ENCODE measurements at places on chromosomes 3 and 15.

GRCh38 chr15:80779658-80780415 is 667 bp downstream of the CEMIP start:
- DNase-seq = no peak

GRCh38 chr3:12181806-12182205 is 23.1 kb upstream of the TIMP4 start:
- DNase-seq = no peak

DNA sequence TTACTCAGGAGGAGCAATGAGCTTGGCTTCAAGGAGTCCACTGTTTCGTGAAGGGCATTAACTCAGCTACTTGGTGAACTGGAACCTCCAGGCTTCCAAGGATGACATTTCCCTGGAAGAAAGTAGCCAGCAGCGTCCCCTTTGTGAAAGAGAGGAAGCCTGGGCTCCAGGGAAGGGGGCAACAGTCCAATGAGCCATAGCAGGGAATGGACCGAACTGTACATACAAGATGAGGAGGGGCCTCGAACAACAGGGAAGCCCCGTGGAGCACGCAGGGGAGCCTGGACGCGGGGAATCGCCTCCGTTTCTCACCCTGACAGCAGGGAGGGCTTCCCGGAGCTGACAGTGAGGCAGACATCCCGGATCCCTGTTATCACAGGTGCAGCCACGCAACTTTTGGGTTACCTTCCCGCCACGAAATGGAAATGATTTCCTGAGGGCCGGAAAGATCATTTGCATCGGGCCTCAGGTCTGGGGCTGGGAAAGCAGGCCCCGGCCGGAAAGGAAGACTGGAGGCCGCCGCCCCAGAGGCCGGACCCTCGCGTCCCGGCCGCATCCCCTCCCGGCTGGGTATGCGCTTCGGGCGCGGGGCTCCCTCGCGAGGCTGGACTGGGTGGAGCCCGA is 475 bp upstream of the SPINT1 start:
- no peak for DNase-seq

GRCh38 chr15:79206940-79207339 is 75.6 kb upstream of the ANKRD34C start:
- no peak for DNase-seq

- no peak for DNase-seq
Measured at GRCh38 chr15:70507772-70508371, 255.5 kb downstream of the UACA start.

- DNase-seq = no peak
Measured at GRCh38 chr3:184377374-184377773, 633 bp downstream of the THPO start.

- no peak for DNase-seq
Measured at GRCh38 chr3:70871909-70872656, 559.6 kb upstream of the MDFIC2 start.
